ENCODE measurements at places on chromosomes 6 and 20.

DNA sequence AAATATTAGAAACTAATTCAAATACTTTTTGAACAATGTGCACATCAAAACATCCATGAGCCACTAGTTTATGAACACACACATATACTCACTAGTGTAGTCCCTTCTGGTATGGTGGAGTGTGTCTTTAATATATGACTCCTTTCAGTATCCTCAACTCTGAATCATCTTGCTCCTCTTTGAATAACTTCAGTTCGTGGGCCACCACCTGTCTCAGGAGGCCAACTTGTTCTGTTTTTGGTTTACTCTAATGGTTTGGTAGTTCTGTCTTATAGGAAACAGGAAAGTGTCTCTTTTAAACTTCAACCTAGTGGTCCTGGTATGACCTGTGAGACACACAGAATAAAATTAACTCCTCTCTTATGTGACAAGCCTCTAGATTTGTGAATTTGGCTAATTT lies 55.6 kb downstream of the ZNF292 start:
- no peak for DNase-seq

GRCh38 chr6:107489636-107490565 lies at the start of gene SOBP:
Gene SOBP (plus strand): TSS chr6:107490117. CDS start chr6:107490617, 500 bp downstream.
- no peak for DNase-seq

GRCh38 chr6:5746759-5747130 lies 260.0 kb downstream of the NRN1 start:
- no peak for DNase-seq

GRCh38 chr6:105488516-105489215 lies 85.8 kb upstream of the PREP start:
- DNase-seq: no peak

- no peak for DNase-seq
These were observed 121.4 kb downstream of the TPBG start for GRCh38 chr6:82484737-82485626.

GRCh38 chr20:5742041-5742440 lies 8.2 kb upstream of the SHLD1 start:
- no peak for DNase-seq

DNA sequence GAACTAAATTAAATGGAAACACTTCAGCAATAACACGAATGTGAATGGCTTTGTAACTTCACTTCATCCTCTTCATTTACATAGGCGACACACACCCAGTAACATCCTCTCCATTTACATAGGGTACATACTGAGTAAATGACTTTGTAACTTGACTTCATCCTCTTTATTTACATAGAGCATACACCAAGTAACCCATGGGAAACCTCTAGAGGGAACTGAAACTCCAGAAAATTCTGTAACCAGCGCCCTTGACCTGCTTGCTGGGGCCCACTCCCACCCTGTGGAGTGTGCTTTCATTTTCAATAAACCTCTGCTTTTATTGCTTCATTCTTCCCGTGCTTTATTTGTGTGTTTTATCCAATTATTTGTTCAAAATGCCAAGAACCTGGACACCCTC lies 81.6 kb upstream of the OPRM1 start:
- DNase-seq: no peak

Measured in right renal pelvis (tissue), 4 donors.